Stromal cell of bone marrow (primary cell): ENCODE measurements at places on chromosomes 2 and 18.

- no peak for DNase-seq
Measured at GRCh38 chr2:168137510-168138180, 109.8 kb downstream of the STK39 start.

- DNase-seq = no peak
Measured at GRCh38 chr2:3486047-3487027, 33.0 kb downstream of the ADI1 start.

DNA sequence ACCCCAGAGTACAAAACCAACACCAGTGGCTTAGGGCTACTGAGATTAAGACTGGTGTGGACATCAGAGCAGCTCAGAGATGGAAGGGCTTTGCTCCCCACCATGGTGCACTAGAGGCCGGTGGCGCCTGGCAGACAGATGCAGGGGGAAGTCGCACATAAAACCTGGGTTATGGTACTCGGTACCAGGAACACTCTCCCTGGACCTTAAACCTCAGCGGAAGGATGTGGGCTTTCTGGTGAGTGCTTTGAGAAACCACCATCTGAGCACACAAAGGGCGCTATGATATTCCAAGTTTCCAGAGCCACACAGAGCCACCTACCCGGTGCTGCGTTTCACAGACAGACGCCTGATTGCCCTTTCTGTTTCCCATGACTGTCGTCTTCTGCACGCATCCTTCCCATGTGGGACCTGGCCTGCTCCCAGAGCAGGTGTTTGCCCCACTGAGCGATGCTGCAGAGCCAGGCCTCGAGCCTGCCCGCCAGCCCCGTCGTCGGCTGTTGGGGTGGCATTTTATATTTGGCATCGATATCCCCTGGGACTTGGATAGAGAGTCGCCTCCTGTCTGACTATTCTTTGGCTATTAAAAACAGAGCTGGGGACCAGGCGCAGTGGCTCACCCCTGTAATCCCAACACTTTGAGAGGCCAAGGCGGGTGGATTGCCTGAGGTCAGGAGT lies 89.5 kb upstream of the ODC1 start:
- DNase-seq = no peak

DNA sequence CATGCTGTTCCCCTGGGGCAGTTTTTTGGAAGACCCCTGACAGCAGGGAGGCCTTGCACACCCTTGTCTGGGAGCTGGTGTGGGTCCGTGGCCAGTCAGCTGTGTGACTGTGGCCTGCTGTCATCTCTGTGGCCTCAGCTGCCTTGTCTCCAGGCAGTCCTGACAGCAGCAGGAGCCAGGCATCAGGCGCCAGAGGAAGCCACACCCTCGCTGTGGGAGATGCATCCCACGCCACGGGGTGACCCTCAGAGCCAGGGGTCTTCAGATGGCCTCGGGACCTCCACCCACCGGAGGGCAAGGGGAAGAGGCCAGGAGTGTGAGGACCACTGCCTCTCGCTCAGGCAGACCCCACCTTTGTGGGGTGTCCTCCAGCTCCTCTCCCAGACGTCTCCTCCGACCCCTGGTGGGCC lies 5.0 kb downstream of the BOK start:
- no peak for DNase-seq

- DNase-seq = no peak
Measured at GRCh38 chr2:8886876-8887275, 49.5 kb upstream of the KIDINS220 start.

DNA sequence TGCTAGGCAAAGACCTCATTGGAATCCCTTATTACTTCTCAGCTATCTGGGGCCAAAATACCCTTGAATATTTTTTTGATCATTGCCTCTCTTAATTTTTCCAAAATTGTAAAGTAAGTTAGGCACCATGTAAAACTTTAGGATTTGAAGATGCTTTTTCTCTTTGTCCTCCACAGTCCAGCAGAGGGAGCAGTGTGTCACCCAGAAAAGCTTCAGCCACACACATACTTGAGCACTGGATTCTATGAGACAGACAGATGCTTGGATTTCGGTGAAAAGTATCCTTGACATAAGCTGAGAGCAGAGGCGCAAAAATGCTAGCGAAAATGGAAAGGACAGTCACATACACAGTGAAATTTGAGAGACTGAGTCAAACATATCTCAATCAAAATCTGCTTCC lies 74.7 kb upstream of the KCNJ3 start:
- DNase-seq = peak; percentile 21

DNA sequence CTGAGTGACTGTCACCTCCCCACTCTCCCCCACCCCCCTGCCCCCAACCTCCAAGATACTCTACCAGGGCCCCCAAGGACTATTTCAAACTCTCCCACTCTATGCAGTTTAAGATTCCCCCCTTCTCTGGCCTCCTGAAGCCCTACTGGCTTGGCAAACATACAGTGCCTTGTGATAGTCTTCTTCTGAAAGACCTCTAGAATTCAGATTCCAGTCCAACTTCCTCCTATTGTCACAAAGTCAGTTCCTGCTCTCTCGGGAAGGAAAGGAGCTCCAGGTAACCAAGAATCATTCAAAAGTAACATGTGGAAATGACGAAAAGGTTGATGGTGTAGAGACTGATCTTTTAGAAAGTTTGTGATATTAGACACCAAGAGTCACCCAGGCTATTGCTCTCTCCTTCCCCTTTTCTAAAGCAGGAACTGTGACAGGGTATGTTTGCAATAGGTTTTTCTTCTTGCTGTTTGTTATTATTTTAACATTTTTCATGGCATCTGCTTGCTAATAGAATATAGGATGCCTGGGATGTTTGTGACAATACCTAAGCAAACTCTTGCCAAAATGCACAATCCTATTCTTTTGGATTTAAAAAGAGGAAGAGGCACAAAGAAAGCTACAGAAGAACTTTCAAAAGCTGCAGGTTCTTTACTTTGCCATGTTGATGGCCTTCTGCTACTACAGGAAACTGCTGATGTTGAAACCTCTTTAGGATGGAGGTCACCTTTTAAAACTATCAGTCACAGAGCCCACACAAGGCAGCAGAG lies 93.5 kb upstream of the MGAT4A start:
- no peak for DNase-seq

- peak; percentile 51 for DNase-seq
Measured at GRCh38 chr18:21179590-21180220, 62.3 kb upstream of the GREB1L start.

DNA sequence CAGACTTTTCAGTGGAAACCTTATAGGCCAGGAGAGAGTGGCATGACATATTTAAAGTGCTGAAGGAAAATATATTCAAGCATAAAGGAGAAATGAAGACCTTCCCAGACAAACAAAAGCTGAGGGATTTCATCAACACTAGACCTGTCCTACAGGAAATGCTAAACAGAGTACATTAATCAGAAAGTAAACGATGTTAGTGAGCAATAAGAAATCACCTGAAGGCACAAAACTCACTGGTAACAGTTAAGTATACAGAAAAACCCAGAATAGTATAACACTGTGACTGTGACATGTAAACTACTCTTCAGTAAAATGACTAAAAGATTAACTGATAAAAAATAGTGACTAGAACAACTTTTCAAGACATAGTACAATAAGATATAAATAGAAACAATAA lies 87.4 kb downstream of the ATP8B1 start:
- DNase-seq = no peak

DNA sequence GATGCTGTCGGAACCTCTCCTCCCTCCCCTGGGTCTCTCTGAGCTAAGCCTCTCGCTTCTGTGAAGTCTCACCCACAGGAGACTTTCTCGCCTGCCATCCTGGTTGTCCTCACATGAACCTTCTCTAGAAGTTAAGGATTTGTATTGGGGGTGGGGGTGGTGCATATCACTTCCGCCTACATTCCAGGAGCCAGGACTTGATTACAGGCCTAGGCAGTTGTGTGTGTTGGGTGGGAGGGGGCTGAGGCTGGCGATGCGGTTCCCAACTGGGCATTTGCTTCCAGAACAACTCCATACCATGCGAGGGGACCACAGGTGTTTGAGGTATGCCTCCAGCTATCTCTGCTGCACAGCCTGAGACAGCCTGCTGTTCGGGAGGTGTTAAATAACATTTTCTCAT lies 56.8 kb upstream of the MGAT4A start:
- DNase-seq = no peak

- DNase-seq = no peak
Measured at GRCh38 chr2:84297155-84297554, 161.9 kb downstream of the SUCLG1 start.

DNA sequence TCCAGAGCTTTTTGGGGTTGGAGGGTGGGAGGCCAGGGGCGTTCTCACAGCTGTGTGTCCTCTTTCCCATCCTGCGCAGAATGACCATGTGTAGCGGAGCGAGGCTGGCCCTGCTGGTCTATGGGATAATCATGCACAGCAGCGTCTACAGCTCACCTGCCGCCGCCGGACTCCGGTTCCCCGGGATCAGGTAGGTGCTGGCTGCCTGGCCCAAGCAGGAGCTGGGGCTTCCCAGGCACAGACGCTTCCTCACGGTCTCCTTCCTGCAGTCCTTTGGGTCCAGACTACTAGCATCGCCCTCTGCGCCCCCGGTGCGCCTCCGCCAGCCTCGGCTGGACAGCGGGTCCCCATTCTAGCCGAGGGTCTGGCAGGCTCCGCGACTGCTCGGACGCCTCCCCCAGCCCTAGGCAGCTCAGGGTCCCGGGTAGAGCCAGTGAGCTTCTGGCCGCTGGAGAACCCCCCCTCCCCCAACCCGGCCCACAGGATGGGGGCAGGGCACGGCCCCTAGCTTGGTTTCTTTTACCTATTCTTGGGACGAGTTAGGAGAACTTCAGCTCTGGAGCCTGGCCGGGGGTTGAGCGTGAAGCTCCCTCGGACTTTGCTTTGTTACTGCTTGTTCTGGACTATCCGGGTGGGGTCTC lies 756 bp downstream of the ADCYAP1 start:
- no peak for DNase-seq

DNA sequence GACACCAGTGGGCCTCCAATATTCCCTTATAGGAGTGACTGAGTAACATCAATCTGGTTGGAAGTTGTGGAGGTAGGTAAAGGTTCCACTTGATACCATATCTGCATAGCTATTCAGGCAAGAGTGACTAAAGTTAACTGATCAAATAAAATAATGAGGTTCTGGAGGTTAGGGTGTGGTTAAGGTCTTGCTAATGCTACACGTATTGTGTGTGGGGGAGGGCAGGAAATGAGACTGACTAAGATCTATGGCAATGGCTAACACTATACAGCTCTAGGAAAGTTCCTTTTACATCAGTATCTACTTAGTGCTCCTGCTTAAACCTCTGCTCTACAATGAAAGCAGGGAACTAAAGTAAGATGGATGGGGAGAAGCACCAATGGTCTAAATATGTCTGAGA lies 149.1 kb upstream of the MGAT5 start:
- no peak for DNase-seq

DNA sequence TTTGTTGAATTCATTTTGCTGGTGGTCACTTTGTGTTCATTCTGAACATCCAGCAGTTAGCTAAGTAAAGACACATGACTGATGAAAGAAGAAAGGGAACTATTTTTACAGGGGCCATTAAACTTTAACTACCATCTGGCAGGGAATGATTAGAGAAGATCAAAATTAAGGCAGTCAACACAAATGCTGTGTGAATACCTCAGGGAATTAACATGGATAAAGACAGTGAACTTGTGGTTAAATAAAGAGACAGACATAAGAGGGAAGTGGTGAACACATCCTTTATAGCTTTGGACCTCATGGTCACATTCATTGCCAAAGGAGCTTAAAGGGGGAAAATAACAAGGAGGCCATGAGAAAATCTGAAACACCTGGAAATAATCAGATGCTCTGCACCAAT lies 52.6 kb upstream of the ATP5MC3 start:
- DNase-seq = no peak

GRCh38 chr2:145079641-145080040 lies 559.7 kb upstream of the ZEB2 start:
- no peak for DNase-seq
